ENCODE measurements at places on chromosomes 1 and 21.

DNA sequence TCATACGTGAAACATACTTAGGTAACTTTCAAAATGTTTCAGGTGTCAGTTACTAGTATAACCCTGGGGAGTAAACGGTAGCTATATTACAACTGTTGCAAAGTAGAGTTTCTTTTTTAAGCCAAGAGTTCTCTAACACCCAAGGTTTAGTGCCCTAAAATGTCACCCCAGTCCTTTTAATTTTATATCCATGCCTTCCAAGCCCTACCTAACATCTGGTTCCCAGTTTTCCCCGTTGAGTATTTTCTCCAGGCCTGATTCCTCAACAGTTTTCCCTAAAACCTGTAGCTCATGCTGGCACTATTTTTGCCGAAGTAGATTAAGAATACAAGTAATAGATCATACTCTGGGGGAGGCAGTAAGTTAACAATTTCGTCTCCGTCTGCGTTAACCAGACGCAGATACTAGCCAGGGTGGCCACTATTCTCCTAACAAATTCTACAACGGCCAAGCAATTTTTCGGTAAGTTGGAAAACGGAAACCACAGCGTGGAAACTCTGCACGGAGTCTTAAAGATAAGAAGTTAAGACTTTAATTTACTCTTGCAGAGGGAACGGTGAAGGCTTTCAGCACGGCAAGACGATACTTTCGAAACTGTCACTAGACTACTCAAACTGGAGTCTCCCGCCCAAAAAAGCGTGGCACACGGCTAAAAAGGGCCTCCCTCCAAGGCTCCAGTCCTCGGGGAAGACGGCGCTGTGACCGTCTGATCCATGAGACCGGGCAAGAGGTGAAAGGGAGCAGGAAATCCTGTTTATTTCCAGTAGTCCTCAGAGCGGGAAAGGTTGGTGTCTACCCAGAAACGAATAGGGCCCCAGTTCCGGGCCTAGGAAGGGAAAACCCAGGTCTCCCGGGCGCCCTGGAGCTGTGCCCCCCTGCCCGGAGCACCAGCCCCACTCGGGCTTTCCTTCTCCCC, 945 bp downstream of the SRSF4 start:
- DNase-seq, result no peak

- no peak for DNase-seq
Measured at GRCh38 chr1:219805191-219805590, 123.2 kb downstream of the SLC30A10 start.

DNA sequence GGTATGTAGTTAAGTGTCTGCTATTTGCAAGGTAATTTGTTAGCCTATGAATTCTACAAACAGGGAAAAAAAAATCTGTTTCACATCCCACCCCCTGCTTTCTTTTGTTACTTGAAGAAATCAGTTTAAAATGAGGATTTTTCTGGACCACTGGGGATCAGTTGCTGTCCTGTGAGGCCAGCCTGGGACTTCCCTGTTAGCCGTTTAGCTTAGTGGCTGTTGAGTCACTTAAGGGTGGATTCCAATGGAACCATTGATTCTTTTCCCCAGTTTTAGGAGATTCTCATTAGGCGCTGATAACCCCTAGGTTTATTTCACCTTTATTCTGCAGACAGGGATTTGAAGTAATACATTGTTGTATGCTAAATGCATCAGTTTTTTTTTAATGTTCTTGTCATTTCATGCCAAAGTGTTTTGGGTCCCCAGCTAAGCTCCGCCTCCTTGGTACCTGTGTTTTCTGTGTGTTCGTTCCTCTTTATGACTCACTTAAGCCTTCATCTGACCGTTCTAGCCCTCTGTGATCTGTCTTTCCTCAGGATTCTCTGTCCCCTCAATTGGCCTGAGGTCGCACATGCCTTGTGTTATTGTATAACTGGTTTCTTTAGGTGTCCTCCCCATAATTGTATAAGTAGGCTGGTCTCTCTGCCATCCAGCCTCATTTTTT, 59.3 kb downstream of the NOS1AP start:
- no peak for DNase-seq

DNA sequence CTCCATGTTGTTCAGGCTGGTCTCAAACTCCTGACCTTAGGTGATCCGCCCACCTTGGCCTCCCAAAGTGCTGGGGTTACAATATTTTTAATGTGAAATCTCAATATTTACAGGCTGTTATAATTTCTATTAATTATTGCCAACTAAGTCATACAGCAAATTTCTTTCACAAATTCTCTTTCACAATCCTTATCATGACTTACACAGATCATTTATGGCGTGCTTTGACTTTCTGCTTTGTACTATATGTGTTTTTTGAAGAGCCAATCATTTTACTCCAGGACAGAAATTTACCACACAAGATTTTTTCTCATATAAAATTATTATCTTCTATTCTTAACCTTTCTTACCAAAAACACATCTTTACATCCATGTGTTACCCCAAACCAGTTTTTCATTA, 1729.9 kb downstream of the NCAM2 start:
- DNase-seq, result no peak

GRCh38 chr1:56533621-56534020, 45.7 kb downstream of the PLPP3 start:
- no peak for DNase-seq

GRCh38 chr21:42565886-42566523, 52.4 kb downstream of the SLC37A1 start:
- DNase-seq, result peak; percentile 18

DNA sequence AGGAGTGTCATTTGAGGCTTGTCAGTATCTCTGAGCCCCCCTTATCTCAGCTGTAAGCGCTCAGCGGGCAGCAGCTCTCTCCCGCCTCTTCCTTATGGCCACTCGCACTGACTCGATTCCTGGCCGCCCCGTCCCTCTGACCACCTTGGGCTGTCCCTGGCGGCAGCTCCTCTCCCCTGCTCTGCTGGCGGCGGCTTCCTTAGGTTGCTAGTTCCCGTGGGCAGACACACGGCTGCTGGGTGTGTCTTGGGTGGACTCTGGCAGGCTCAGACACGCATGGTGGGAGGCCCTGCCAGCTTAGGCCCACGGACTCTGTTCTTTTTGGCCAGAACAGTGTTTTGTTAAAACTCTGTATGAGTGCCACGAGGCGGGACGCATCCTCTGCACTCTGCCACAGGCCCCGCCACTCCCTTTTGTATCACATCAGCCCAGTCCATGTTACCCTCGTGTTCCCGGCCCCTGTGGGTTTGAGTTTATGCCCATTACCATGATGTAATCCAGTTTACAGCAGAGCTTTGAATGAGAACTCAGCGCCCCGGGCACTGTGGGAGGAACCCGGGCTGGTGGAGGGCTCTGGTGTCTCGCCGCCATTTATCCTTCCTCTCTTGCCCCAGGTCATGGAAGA, 45.9 kb downstream of the COQ8A start:
- peak; percentile 67 for DNase-seq

- no peak for DNase-seq
Measured at GRCh38 chr1:38997901-38998190, 6.8 kb downstream of the AKIRIN1 start.

DNA sequence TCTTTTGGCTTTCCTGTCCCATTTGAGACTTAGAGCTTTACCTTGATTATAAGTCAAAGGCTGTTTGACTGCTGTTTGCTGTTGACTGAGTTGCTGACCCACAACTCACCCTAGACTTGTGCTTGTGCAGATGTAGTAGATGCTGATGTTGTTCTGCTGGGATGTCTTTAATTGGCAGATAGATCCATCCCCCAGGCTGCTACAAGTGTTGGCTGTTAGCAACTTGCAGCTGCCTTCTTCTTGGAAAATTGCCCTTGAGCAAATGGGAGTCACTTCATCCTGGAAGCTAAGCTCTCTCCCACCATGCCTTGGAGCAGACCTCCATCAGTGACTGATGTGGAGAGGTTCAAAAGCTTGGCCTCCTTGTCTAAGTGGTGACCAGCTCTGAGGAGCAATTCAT, 139.3 kb upstream of the KIAA0040 start:
- no peak for DNase-seq

DNA sequence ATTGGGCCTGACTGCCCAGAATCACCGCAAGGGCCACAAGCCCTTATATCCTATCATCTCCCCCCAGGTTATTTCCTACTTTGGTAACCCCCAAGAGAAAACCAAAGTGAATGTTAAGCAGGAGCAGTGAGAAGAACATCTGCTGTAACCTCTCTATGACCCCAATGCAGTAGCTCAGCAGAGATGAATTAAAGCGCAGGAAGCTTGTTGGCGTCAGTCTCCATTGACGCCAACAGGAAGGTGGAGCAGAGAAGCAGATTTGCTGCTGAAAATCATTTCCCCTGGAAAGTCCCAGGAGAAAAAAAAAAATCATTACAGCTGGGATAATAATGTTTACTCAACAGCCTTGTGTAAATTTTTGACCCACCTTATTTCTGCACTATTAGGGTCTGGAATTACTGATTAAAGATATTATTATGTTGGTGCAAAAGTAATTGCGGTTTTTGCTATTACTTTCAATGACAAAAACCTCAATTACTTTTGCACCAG, 33.2 kb upstream of the FAM163A start:
- DNase-seq, result no peak

DNA sequence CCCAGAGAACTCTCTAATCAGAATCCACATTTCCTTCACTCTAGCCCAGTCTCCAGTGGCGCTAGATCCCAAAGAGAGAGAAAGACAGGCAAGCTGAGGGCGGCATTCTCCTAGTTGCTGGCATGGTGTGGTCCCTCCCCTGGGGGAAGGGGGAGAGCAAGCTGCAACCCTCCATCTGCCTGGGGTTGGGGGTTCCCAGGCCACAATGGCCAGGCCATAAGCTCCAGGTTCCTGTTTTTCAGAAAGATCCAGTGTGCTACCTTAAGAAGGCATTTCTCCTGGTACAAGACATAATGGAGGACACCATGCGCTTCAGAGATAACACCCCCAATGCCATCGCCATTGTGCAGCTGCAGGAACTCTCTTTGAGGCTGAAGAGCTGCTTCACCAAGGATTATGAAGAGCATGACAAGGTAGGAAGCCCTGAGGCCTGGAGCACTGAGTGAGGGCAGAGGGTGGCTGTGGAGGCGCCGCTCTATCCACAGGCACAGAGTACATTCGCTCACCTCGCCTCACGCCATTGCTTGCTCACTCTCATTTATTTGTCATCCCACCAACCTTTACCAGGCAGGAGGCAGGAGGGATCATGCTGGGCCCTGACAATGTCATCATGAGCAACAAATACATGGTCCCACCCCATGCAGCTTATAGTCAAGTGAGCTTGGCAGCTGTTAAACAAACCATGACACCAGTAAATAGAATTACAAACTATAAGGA, 6.6 kb downstream of the CSF1 start:
- DNase-seq, result no peak

GRCh38 chr1:54945393-54945936, 35.0 kb upstream of the TMEM61 start:
- DNase-seq, result no peak

GRCh38 chr1:221230605-221231004, 351.4 kb downstream of the HLX start:
- DNase-seq, result no peak

DNA sequence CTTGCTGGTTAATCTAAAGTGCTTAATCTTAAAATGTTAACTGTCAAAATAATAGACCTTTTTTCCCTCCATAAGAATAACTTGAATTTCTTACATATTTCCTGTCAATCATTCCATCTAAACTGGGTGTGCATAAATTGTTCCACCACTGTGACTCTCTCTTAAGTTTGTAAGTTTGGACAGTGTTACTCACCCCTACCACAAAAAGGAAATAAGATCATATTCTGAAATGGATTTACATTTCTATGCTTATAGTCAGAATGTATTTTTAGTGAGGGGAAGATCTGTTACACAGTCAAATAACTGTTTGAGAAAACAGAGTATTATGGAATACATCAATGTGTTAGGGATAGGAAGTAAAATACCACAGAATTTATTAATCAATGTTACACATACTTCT, 109.6 kb upstream of the DPYD start:
- DNase-seq, result no peak

- peak; percentile 72 for DNase-seq
Measured at GRCh38 chr1:25544819-25545218, 1.4 kb downstream of the LDLRAP1 start.

DNA sequence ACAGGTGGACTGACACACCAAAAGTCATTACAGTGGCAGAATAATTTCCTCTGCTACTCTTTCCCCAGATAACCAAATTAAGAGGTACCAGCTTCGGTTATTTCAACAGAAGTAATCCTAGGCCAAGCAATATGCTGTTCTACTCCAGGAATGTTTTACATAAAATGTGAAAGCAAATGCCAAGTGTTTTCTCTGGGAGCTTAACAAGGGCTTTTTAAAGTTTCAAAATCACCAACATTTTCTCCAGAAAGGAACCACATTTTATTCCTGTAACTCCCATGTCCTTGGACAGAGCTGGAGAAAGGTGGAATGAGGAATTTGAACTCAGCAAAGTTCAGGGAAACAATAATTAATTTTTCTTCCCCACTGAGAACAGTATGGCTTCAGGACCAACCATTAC, 27.2 kb downstream of the CNN3 start:
- DNase-seq, result no peak

DNA sequence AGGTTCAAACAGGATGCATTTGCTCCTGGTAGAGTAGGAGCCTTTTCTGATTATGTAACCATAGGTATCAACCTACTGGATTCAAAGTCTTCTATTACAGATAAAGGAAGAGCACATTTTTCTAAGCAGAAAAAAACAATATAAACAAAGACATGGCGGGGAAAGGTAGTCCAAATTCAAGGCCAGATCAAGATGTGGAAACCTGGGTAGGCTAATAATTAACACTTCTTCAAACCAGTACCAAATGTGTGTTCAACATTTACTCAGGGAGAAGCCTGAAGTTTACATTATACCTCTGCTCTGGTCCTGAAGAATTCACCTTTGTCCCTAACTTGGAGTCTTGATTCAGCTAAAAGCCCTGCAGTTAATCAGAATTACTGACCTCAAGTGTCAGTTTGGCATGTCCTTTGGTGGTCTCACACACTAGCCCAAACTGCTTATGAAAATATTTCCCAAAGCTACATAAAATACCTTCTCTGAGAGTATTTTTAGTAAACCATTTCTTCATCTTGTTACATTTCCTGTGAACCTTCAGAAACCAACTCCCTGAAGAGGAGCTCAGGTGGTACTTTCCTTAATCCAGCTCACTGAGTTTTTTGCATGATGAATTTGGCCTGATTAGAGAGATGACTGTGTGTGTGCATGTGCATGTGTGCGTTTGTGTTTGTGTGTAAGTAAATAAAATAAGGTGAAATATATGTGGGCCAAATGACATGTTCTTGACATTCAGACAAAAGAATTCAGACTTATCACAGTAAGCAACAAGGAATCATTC, 70.2 kb downstream of the TOR3A start:
- DNase-seq, result no peak

- DNase-seq, result no peak
Measured at GRCh38 chr21:38520511-38520910, 22.2 kb upstream of the ERG start.

All from dorsolateral prefrontal cortex (tissue), 122 donors.